ENCODE measurements at places on chromosomes 2 and 18.

DNA sequence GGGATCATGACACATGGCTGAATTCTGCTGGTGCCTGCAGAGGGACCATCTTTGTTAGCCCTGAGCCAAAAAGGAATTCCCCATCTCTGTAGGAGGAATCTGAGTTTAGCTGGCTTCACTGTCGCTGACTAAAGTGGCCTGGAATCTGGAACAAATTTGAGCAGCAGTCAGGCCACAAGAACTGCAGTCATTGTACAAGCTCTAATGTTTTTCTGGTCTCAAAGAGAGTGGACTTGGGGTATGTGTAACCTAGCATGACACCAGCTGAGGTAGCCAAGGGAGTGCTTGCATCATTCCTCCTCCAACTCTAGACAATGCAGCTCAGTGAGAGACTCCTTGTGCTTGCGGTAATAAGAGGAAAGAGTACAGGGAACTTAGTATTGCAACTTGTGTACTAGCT lies 539.1 kb upstream of the LRRTM4 start:
- DNase-seq = no peak

GRCh38 chr2:60629801-60630385 lies 76.4 kb upstream of the BCL11A start:
- no peak for DNase-seq

DNA sequence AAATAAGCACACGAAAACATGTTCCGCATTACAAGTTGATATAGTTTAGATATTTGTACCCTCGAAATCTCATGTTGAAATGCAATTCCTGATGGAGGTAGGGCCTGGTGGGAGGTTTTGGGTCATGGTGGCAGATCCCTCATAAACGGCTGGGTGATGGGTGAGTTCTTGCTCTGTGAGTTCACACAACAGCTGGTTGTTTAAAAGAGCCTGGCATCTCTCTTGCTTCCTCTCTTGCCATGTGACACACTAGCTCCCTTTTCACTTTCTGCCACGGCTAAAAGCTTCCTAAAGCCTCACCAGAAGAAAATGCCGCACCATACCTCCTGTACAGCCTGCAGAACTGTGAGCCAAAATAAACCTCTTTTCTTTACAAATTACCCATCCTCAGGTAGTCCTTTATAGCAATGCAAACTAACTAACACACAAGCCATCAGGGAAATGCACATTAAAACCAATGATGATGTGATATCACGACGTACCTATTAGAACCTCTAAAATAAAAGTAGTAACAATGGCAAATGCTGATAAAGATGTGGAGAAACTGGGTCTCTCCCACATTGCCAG lies 188.5 kb downstream of the ANAPC1 start:
- no peak for DNase-seq

DNA sequence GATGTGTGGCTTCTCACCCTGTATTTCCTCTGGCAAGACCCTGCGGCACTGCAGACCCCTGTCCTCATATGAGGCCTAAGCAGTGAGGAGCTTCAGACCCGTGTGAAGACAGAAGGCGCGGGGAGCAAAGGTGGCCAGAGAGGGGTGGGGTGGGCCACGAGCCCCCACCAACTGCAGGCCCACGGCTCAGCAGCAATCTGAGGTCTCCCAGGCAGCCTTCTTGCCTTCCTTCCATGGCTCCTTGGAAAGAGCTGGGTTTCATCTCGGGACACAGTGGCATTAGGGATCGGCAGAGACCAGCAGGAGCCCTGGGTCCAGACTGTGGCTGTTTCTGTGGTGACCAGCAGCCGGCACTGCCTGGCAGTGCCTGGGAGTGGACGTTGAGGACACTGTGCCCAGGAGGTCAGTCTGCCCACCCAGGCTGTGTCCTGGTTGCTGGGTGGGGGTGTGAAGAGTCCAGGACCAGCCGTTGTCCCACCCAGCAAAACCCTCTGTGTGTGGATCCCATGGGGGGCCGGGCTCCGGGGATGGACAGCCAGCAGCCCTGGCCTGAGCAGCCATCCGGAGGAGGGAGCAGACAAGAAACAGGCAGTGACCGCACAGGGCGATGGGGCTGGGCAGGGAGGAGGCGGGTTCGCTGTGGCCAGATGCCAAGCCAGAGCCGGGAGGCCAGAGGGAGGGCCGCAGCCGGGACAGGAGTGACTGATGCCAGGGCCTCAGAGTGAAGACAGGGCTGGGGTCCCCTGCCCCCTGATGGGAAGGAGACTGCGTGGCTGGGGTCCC lies 73.8 kb downstream of the RRM2 start:
- DNase-seq = no peak

DNA sequence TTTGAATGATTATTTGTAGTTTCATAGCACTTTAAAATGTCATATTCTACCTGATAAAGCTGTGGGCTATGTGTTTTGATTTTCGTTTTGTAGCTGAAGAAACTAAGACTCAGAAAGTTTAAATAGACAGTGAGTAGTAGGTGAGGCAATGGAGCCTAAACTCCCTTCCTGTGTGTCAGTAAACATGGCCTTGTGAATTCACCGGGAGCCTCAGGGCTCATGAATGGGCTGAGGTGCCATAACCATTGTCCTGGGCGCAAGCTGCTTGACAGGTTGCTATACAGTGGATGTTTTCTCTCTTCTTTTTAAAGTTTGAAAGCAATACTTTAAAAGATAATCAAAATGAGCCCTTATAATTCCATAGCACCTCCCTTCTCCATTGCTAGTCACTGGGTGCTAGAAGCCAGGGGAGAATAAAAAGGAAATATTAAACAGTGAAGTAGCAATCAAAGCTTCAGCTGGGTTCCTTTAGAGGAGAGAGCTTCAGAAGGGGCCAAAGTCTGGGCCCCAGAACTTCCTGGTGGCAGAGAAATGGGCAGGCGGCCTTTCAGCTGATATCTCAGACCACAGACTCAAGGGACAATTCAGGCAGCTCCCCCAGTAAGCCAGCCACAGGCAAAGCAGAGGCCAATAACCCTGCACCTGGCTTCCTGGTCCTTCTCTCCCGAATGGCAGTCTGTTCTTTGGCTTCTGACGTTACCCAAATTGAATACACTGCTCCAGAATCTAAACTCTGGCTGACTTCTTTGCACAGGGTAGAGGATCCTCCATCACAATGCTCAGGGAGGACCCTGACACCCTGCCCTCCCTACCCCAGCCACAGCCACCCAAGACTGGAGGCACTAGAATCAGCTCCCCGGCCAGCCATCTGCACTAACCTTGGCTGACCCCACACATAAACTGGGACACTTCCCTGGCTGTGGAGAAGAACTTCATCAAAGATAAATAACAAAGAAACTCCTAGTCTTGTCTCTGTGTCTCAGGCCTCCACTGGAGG lies 51.8 kb upstream of the NPAS2 start:
- DNase-seq = no peak

- DNase-seq = no peak
These were observed 863.7 kb downstream of the MBD2 start for GRCh38 chr18:53360501-53361443.

DNA sequence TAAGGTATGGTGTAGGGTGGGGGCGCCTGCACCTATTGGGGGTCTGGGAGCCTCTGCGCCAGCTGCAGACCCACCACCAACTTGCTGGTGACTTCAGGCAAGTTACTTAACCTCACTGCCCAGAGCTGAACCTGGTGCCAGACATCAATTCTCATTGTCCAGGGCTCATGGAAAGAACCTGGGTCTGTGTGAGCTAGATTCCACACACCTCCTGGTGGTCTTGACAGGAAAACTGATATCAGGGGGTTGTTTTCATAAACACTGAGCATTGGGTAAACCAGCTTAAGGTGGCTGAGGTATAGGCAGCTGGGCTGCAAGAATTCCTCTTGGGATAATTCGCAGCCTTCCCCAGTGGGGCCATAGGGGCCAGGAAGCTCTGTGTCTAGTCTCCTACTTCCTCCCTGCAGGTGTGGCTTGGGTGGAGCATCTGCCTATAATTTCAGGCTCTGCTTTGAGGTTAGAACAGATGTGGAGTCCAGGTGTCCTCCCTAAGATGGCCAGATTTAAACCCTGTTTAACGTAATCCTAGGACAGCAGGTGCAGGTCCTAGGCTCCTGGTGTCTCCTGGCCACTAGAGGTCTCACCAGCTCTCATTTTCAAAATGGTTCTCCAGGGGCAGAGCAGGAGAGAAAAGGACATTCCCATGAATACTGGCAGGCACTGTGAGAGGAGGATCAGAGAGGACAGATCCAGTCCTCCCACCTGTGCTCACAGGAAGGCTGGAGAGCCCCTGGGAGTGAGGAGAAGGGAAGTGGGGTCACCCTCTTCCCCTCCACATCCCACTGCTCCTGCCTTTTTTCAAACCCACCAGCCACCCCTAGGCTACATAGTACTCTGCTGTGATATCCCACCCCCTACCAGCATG lies 100.4 kb upstream of the SMAD2 start:
- peak; percentile 49 for DNase-seq

DNA sequence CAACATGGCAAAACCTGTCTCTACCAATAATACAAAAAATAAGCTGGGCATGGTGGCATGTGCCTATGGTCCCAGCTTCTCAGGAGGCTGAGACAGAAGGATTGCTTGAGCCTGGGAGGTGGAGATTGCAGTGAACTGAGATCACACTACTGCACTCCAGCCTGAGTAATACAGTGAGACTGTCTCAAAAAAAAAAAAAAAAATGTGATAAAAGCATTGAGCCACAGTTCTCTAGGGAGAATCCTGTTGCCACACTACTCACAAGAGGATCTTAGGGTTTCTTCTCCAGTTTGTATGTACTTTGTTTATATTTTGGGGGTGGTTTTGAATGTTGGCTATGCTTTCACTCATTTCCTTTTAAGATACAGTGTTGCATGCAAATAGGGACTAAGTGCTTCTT lies 62.0 kb downstream of the TMEM185B start:
- no peak for DNase-seq

DNA sequence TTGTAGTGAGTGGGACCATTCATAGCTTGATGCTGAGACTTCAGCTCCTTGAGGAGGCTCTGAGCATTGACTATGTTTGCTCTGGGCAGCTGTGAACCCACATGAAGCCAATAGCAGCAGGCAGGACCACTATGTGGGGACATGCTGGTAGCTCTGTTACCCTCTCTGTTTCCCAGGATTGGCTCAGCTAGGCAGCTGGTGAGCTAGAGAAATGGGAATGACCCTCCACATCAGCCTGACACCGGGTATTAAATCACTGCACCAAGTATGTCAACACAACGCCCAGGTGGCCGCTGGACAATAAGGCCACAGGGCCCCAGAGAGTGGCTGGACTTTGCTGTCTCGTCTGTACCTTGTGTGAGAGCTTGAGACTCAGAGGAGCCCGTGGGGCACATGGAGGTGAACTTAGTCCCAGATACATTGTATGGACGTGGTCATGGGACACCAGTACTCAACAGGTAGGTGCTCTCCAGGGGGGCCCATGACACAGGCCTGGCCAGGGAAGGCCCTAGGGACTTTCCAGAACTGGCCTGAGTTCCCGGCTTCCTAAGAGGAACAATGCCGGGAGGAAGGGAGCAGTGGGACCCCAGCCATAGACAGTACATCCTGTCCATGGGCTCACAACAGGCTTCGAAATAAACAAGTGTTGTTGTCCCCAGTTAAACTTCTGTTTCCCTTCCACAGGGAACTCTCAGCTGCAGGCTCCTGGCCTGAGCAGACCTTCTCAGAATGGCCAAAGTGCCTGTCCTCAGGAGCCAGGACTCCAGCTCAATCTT lies 35.2 kb downstream of the HS1BP3 start:
- DNase-seq = no peak

GRCh38 chr2:39119732-39120520 lies 925 bp downstream of the SOS1 start:
- peak; percentile 54 for DNase-seq

GRCh38 chr18:44699572-44700261 lies 19.0 kb downstream of the SETBP1 start:
- DNase-seq = no peak

DNA sequence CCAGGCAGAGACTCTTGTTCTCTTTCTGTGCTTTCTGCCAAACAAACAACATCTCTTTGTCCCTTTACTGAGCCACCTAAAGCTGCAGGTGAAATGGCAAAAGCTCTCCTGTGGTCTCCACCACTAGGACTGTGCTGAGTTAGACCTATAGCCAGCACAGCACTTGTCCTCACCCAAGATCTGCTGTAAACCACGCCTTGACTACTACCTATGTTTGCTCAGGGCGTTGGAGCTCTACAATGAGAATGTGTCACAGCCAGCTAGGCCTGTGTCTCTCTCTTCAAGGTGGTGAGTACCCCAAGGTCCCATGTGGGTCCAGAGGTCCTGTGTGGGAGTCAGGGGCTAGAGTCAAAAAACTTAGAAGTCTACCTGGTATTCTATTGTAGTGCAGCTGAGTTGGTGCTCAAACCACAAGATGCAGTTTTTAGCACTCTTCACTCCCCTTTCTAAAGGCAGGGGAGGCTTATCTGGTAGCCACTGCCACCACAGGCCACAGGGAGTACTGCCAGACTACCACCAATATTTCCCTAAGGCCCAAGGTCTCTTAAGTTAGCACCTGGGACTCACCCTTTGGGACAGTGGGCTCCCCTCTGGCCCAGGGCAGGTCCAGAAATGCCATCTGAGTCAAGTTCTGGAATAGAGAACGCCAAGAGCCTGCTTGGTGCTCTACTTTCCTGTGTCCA lies 96.8 kb upstream of the RPRM start:
- no peak for DNase-seq

DNA sequence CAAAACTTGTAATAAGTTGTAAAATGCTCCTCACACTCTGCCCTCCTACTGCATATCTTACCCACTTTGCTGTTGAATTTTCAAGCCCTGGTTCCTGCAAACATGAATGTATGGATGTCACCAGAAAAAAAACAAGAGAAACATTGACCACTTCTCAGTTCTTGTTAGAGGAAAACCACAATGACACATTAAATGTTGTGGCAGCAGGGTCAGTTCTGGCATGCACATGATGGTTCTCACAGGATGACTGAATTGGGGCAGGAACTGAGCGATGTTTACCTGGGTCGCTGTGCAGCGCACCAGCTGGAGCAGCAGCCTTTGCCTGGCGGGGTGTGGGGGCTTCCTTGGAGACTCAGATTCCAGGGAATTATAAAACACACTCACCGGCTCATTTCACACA lies 14.0 kb upstream of the PRKCE start:
- peak; percentile 41 for DNase-seq

DNA sequence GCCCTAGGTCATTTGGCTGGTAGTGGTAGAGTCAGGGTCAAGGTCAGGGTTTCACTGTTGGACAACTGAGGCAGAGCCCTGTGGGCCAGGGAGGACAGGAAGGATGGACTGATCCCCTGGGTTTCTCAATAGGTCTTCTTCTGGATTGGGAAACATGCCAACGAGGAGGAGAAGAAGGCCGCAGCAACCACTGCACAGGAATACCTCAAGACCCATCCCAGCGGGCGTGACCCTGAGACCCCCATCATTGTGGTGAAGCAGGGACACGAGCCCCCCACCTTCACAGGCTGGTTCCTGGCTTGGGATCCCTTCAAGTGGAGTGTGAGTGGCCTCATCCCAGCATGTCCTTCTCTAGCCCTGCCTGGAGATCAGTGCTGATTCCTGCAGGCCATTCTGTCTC lies 18.1 kb downstream of the VIL1 start:
- DNase-seq = no peak

GRCh38 chr18:77822632-77823031 lies 573.0 kb downstream of the GALR1 start:
- no peak for DNase-seq

GRCh38 chr2:72694715-72695496 lies 130.9 kb downstream of the EXOC6B start:
- peak; percentile 50 for DNase-seq

- no peak for DNase-seq
These were observed 89.3 kb upstream of the NCKAP5 start for GRCh38 chr2:133657591-133657990.

GRCh38 chr2:182031956-182032355 lies 46.3 kb downstream of the PPP1R1C start:
- DNase-seq = no peak

GRCh38 chr2:624551-625347 lies 52.5 kb downstream of the TMEM18 start:
- DNase-seq = no peak

All from HFFc6 (cell line).